Mammary epithelial cell (primary cell): ENCODE measurements at places on chromosomes 13 and 19. TPM values are rescaled to one million over a fixed set of nuclear protein-coding genes. Genes with fewer than 3 reads are reported as not detected.

The ZNF575 gene
- 0.17 TPM for polyA plus RNA-seq

The NOVA2 gene
- polyA plus RNA-seq, result 0.01 TPM

DNA sequence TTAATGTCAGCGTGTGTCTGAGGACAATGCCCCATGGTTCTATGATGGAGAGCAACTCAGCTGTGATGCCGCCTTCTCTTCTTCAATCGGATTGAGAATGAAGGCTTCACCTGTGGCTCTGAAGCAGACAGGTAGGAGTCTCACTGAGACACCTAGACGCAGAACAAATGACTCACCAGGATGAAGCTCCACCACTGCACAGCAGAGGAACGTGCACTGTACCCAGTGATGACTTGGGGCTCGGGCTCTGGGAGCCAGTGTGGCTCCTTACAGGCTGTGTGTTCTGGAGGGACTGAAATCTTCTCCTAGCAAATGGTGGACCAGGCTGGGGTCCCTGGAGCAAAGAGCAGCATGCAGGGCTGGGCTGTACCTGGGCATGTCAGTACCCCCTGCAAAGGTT lies 44.0 kb downstream of the CCDC70 start:
- peak; percentile 20 for DNase-seq

GRCh38 chr13:33134213-33134612 lies 118.0 kb downstream of the KL start:
- DNase-seq, result no peak

DNA sequence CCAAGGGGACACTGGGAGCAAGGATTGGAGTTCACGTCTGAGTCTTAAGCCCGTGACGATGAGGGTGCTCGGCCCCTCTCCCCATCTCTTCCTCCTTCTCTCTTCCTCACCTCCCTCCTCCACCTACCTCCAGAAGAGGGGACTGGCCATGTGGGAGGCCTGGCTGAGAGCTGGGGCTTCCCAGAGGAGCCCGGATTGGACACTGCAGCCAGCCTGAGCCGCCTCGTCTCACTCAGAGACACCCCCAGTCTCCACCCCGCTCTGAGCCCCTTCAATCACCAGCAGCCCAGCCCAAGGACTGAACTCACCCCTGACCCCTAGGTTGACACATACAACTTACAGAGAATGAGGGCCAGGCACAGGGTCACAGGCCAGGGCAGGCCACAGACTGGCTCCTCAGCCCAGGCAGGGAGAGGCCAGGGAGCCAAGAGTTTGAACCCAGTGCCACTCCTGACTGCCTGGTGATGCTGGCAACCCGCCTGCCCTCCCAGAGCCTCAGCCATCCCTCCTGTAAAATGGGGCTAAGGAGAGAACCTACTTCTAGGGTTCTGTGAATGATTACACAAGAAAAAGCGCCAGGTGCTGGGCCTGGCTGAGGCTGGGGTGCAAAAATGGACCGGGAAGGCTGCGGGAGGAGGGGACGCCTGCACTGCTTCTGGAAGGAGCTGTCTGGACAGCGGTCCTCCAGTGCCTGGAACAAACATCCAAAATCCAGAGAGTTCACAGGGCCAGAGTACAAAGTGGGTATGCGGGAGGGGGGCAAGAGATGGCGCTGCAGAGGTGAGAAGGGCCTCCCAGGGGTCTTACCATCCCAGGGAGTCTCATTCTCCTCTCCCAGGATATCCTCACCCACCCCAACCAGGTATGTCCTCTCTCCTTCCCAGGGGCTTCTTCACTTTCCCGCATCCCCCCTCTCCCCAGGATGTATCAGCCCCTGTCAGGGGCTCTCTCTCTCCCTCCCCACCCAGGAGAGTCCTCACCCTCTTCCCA lies 1.1 kb downstream of the CD79A start:
- DNase-seq, result no peak

DNA sequence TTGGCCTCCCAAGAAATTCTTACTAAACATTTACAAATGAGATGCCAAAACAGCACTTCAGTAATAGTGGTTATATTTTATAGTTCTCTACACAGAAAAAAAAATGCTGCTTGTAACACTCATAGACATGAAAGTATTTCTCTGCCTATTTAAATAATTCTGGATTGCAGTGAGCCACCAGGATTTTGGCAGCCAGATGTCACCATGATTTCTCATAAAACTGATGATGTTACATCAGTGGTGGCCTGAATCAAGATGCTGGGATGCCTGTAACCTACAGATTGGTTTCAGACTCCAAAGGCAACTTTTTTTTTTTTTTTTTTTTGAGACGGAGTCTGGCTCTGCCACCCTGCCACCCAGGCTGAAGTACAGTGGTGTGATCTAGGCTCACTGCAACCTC lies 2.7 kb upstream of the CAPS start:
- no peak for DNase-seq

GRCh38 chr19:33429891-33430673 lies 56.6 kb downstream of the CEBPG start:
- no peak for DNase-seq

GRCh38 chr13:109329175-109329574 lies 457.2 kb downstream of the IRS2 start:
- no peak for DNase-seq

- peak; percentile 90 for DNase-seq
Measured at GRCh38 chr19:12035220-12036172, at the start of gene ZNF433. ZNF433 (minus strand) TSS chr19:12035679; CDS start chr19:12035539, 140 bp downstream.

DNA sequence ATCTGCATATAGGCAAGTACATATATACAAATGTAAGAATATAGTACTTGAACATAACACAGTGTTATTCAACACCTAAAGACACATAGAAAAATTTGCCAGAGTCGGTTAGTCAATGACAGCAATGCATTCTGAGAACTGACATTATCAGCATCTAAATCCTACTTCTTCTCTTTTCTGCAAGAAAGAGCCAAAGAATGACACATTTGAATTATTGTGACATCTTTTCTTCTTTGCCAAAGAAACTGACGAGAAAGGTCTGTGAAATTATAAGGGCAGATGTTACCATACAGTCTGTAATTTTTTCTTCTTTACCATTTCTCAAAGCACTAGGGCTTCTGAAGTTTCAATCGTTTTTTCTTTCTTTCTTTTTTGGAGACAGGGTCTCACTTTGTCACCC lies 350.9 kb upstream of the NBEA start:
- DNase-seq, result no peak

DNA sequence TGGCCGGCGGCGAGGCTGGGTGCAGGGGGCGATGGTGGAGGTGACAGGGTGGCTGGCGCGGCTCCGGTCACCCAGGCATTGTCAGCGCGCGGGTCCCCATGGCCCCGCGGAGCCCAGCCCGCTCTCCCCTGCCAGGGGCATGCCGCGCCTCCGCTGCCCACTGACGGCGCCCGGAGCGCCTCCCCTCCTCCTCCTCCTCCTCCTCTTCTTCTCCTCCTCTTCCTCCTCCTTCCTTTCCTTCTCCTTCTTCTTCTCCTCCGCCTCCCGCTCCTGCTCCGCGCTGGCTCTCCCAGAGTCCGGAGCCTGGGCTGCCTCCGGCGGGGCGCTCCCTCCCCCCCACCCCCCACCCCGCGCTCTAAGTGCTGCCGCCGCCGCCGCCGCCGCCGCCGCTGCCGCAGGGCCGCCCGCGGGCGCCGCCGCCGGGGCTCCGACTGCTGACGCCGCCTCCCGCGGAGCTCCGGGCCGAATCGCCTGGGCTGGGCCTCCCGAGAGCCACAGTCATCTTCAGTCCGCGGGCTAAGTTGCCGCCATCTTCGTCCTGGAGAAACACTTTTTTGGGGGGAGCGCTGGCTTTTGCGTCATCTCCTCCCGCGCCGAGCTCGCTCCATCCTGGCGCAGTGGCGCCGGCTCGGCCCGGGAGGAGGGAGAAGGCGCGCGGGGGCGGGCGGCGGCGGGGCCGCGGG lies 348.3 kb downstream of the LIG4 start:
- DNase-seq, result no peak

GRCh38 chr19:49440439-49441209 lies 703 bp downstream of the SLC17A7 start:
- no peak for DNase-seq

DNA sequence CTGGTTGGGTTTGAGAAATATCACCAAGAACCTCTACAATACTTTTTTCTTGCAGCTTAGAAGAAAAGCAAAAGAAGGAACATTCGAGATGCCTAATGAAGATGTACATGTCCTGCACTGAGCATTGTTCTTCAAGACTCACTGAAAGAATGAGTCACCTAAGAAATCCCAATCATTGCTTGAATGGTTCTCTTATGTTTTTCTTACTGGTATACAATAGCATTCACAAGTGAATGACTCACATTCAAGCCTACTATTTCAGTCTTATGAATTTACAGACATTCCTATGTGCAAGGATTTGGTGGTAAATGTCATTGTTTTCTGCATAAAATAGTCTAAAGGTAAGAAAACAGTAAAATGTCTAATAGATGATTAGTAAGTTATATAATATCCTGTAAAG lies 594.6 kb downstream of the PCDH9 start:
- peak; percentile 80 for DNase-seq
